Femur (tissue), 1 donor: ENCODE measurements at places on chromosomes 3 and 15.

DNA sequence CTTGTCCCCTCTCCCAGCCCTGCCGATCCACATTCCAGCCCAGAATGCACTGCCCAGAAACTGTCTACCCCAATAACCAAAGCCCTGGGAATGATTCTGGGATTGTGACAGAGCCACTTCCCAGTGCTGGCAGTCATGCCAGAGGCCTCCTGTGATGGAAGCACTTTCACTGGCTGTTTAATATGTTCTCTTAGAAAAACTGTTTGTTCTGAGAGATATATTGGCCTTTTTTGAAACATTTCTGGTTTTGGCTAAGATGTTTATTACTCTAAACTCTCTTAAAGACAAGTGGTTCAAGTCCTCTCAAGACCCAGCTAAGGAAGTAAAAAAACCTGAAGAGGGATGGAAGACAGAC, 74.0 kb upstream of the HACD2 start:
- DNase-seq, result peak; percentile 58

DNA sequence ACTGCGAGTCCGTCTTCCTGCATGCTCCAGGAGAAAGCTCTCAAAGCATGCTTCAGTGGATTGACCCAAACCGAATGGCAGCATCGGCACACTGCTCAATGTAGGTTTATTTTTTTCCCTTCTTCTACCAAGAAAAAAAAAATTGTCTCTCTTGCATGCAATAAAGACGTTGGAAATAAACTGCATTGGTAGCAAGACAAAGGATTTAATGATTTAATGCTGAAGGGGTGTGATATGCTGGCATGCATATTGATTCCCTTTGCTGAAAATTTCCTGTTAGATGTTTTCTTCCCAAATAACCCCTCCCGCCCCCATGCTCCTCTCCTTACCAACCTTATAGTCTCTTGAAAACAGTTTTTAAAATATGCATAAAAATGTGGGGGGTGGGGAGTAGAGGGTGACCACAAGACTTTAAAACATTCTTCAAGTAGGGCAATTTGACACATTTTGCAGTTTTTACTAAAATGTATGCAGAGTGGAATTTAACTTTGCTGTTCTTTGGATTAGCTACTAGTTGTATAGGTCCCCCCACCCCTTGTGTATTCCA, 799 bp downstream of the RARB start:
- no peak for DNase-seq

GRCh38 chr3:52805270-52806039, 10.9 kb downstream of the ITIH3 start:
- DNase-seq, result no peak

- DNase-seq, result no peak
These were observed 56.4 kb upstream of the KCNMB2 start for GRCh38 chr3:178479860-178480259.

DNA sequence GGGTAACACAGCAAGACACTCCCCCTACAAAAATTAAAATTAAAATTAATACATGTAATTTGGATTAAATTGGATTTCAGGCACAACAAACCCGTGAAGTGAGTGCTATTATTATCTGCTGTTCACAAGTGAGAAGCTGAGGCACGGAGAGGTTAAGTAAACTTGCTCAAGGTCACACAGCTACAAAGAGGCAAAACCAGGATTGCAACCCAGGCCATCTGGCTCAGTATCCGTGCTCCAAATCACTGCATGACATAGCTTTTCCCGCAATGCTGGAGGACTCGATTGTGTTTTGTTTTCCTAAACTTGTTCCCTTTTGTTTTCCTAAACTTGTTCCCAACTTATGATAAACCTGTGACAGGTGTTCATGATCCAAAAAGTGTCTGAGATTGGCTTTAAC, 19.9 kb upstream of the C15orf39 start:
- no peak for DNase-seq

DNA sequence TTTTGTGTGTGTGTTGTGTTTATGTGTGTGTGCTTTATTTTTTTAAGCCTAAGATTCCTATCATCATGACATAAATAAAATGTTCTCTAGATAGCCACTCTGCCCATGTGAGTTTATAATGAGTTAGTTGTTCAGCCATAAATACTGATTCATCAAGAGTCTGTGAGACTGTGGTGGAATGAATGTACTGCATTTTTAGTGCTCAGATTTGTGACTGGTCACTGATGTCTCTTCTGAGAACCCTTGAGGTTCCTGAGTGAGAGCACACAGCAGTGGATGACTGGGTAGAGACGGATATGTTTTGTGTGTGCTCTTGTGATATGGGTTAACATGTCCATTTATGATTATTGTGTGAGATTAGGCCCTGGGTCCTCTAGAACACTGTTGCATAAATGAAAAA, 51.2 kb downstream of the SETD5 start:
- DNase-seq, result no peak

DNA sequence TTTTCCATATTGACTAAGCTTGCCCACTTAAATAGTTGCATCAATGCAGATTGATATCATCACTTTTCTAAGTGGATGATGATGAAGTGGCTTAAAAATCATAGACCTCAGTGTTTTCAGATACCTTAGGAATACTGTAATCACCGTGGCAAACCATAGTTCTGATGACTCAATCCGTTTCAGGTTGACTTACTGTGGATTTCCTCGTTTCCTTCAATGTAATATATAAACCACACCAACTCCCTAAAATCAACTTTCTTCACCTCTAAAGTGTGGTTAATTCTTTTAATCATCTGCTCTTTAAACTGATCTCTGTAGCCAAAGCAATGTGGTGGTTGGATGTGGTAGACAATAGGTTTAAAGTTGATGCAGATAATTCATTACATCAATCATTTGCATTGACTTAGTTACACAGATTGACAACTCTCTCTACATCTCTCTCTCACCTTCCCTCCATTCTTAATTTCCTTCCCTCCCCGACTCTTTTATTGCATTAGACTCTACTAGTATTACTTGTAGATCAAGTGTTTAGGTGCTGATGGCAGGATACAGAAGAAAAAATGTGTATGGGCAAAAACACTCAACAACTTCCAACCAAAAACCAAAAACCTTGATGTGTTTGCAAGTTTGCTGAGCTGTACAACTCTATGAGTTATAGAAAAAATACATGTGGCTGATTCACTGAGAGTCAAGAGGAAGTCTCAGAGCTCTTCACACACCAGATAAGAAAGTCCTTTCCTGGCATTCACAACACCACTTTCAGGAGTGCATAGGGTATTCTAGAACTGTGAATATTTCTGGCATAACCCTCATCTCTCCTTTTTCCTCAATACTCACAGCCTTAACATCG, 243.5 kb downstream of the NFKBIZ start:
- DNase-seq, result no peak

DNA sequence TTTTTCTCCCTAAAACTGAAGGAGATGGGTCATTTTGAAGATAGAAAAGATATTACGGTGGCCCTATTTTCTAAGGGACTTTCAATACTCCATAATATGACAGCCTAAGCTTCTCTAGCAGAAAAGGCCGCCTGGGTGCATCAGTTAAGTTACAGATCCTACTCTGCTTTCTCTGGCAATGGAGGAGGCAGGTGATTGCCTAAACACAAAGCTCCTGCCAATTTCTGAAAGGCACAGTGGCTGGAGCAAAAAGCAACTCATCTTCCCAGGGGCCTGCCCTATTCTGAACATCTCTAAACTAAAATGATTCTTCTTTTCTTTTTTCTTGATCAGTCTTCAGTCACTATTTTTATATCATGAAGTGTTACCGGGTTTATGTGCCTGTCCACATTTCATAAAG, 276.7 kb downstream of the CNTN4 start:
- no peak for DNase-seq

DNA sequence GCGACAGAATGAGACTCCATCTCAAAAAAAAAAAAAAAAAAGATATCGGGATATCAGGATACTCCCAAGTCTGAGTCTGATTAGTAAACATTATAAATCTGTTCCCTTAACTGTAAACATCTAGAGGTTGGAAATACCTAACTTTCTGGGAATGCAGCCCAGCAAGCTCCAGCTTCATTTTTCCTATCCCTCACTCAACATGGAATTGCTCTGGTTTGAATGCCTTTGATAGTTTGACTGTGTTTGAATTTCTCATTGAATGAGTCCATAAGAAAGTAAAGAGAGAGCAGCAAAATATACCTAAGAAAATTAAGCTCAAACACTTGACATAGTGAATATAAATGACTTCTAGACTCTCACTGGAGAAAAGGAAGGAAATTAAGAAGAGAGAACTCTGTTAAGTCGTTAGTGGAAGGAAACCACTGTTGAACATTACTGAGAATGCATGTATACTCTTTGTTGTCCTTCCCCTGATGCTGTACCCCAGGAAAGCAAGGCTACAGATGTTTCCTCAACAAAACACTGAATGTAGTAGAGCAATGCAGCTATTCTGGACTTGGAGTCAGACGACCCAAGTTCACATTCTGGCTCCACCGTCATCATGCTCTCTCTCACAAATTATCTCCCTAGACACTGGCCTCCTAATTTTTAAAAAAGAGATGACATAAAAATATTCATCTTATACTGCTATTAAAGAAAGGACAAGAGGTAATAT, 62.4 kb downstream of the CD200 start:
- no peak for DNase-seq

GRCh38 chr3:194874783-194875182, 189.1 kb downstream of the FAM43A start:
- DNase-seq, result no peak

DNA sequence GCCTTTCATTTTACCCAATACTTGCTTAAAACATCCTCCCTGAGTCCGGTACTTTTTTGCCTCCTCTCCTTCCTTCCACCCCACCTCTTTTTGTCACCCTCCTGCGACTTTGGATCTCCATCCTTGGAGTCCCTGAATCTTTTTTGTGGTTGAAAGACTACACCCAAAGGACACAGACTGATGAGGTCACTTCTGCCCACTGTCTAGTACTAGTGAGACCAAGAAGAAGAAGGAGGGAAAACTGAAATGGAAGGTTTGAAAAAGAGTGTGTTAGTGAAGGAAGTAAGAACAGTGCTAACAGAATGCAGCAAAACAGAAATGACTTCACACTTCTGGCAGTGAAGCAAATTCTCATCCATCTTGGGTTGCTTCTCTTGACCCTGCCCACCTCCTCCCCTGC, 6.6 kb downstream of the B3GNT5 start:
- DNase-seq, result no peak

DNA sequence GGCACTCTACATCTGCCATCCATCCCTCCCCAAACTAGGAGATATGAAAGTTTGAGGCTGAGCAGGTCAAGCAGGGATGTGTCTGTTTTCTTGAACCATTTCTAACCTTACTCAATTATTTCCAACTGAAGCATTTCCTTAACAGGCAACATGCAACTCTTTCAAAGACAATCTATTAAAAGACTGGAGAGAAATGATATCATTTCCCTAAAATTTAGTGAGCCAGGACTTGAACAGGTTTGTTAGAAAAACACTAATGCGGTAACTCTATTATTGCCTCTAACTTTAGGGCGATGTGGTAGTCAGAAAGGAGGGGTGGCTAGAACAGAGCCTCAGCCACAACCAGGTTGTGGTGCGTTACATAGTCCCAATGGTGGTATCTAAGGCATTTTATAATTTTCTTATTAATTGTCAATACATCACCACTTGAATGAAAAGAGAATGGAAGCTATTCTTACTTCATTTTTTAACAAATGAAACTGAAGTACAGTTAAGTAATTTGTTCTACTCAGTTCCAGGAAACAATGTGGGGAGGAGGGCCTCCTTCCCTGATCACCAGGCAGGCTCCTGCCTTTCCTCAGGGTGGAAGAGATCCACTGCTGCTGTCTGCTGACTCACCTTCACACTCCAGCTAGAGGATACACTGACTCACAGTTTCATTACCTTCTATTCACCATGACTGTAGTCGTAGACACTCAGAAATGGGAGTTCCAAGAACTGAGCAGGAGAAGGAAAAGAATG, 22.8 kb downstream of the MYO1E start:
- DNase-seq, result no peak

DNA sequence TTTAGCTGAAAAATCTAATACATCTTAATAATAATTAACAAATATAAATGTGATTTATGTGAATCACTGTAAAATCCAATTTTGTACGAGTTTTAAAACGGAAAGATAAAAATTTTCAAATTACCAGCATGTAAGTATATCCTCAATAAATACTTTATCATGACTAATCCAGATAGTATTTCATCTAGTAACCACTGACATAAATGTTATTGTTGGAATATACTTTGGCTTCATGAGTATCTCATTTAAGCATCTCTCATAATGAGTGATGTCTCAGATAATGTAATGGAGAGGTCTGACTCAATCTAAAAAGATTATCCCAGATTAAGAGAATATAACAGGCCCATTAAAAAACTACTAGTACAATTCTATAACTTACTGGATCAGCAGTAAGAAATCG, 216.3 kb downstream of the STAG1 start:
- no peak for DNase-seq

GRCh38 chr3:172627057-172627809, 83.6 kb downstream of the NCEH1 start:
- DNase-seq, result no peak

DNA sequence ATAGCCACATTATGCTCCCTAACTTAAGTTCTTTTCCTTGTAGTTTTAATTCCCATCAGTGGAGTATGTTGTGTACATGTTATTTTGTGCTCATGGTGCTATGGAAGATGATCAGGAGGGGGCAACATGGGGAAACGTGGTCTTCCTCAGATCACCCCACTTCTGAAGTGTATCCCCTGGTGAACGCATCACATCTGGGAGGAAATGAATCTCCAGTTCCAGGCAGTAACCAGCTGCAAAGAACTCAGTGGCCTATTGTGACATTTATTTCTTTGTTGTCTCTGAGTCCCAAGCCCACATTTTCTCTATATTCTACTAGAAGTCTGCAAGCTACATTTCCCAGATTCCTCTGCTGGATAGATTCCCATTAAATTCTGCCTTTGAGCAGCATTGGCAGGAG, 217.0 kb downstream of the SATB1 start:
- no peak for DNase-seq

DNA sequence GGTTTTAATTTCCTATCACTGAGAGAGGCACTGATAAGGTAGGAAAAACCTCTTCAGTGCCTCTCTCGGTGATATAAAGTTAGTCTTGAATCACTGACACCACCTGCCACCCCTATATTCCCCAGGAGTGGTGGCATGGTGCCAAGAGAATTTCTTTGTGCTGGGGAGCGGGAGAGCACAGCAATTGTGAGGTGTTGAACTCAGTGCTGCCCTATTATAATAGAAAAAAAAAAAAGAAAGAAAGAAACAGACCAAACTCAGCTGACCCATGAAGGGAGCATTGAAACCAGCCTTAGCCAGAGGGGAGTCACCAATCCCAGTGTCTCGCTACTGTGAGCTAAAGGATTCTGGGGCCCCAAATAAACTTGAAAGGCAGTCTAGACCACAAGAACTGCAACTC, 201.4 kb upstream of the STT3B start:
- no peak for DNase-seq

GRCh38 chr3:78894787-78895186, 873.0 kb downstream of the ROBO1 start:
- DNase-seq, result no peak

GRCh38 chr15:70879401-70879800, 12.8 kb downstream of the THAP10 start:
- DNase-seq, result no peak

- no peak for DNase-seq
These were observed 2.0 kb upstream of the MGLL start for GRCh38 chr3:127824151-127824825.

DNA sequence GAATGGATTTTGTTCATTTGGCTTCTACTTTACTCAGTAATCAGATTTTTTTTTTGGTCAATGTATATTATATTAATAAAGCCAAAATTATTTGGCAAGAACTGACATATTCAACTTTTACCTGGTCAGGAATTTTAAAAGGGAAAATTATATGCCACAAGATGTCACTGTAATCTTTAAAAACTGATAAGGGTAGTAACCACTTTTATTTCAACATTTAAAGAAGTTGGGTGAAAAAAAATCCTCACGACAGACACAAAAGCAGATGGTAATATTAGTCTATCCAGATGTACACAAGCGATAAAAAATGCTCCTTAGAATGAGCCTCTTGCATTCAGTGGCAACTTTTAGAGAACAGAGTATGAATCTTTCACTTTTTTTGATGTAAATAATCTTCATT, 101.9 kb downstream of the SERPINI1 start:
- DNase-seq, result no peak
